Left ventricle myocardium inferior (tissue), 1 donor: ENCODE measurements at places on chromosomes 11 and 22. TPM values are rescaled to one million over a fixed set of nuclear protein-coding genes. Genes with fewer than 3 reads are reported as not detected.

GRCh38 chr22:44116331-44116730 is 64.4 kb upstream of the PARVG start:
- H3K27ac ChIP-seq, result peak overlapping the region; percentile 68
- peaks cover 26% of the 10 kb centered on the region for H3K36me3 ChIP-seq
- no peak for DNase-seq

DNA sequence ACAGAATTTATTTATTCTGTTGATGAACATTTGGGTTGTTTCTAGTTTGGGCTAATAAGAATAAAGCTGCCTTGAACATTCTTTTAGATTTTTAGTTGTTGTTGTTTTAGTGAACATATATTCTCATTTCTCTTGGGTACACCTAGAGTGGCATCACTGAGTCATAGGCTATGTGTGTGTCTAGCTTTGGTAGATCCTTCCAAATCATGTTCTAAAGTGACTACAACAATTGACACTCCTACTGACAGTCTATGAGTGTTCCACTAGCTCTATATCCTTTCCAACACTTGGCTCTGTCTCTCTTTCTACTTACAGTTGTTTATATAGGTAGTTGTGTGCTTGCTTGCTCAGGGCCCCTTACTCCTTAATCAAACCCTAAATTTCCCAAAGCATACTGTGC is 346.0 kb upstream of the NCAM1 start:
- no peak overlapping the region for H3K4me3 ChIP-seq
- H3K27me3 ChIP-seq, result no peaks in the 10 kb centered on the region
- DNase-seq, result no peak
- H3K4me1 ChIP-seq, result peaks cover 33% of the 10 kb centered on the region

GRCh38 chr11:65821107-65821506 is 12.7 kb upstream of the SNX32 start:
- H3K27me3 ChIP-seq, result no peaks in the 10 kb centered on the region
- DNase-seq, result no peak
- no peak overlapping the region for H3K27ac ChIP-seq

GRCh38 chr22:44143105-44143474 is 37.6 kb upstream of the PARVG start:
- peaks cover 36% of the 10 kb centered on the region for H3K36me3 ChIP-seq
- no peaks in the 10 kb centered on the region for H3K27me3 ChIP-seq
- H3K4me3 ChIP-seq, result no peak overlapping the region
- no peak for DNase-seq
- peaks cover 65% of the 10 kb centered on the region for H3K4me1 ChIP-seq

DNA sequence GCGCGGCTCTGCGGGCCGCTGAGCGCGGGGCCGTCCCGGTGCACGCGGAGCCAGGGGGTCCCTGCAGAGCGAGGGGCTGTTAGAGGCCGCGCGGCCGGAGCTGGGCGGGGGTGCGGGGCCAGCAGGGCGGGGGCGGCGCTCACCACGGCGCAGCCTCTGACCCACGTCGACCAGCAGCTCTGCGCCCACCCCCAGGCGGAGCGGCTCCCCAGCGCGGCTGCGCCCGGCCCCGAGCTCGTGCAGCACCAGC is 385 bp upstream of the SCO2 start:
- peak overlapping the region; percentile 97 for H3K27ac ChIP-seq
- H3K27me3 ChIP-seq, result peaks cover 18% of the 10 kb centered on the region
- H3K4me3 ChIP-seq, result peak overlapping the region; percentile 79
- peaks cover 72% of the 10 kb centered on the region for H3K4me1 ChIP-seq
- H3K36me3 ChIP-seq, result peaks cover 33% of the 10 kb centered on the region

- no peak for DNase-seq
- H3K36me3 ChIP-seq, result peaks cover 50% of the 10 kb centered on the region
- H3K4me3 ChIP-seq, result no peak overlapping the region
- H3K27ac ChIP-seq, result no peak overlapping the region
- H3K27me3 ChIP-seq, result no peaks in the 10 kb centered on the region
- H3K4me1 ChIP-seq, result no peaks in the 10 kb centered on the region
These were observed 12.1 kb upstream of the DNAJB7 start for GRCh38 chr22:40874016-40874415.

- no peaks in the 10 kb centered on the region for H3K27me3 ChIP-seq
- H3K4me3 ChIP-seq, result no peak overlapping the region
- H3K27ac ChIP-seq, result no peak overlapping the region
- no peaks in the 10 kb centered on the region for H3K36me3 ChIP-seq
These were observed 104.9 kb downstream of the KCNC1 start for GRCh38 chr11:17839450-17839849.

GRCh38 chr11:1224491-1225385 is 1.9 kb downstream of the MUC5B start:
- DNase-seq, result no peak
- H3K4me1 ChIP-seq, result no peaks in the 10 kb centered on the region
- H3K4me3 ChIP-seq, result no peak overlapping the region
- H3K27ac ChIP-seq, result no peak overlapping the region
- no peaks in the 10 kb centered on the region for H3K36me3 ChIP-seq

DNA sequence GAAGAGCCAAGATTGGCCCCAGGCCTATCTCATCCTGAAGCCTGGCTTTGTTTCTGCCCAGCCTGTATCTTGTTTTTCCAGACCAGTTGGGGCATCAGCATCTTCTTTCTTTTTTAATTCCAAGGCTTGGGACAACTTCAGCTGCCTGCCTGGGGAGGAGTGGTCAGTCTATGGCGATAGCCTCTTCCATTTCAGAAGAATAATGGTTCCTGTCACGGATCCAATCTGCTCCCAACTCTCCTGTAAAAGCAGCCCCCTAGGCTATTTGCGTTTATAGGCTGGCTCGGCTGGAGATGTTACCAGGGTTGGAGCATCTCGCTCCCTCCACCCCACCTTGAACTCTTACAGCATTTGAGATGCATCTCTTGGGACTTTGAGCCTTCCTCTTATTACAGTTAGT is 145.2 kb upstream of the CADM1 start:
- DNase-seq, result no peak
- no peak overlapping the region for H3K27ac ChIP-seq
- H3K36me3 ChIP-seq, result no peaks in the 10 kb centered on the region
- H3K4me1 ChIP-seq, result no peaks in the 10 kb centered on the region

Gene SLC5A1
- 201 TPM for total RNA-seq

Gene SVIP
- 26.7 TPM for total RNA-seq
